ENCODE measurements at places on chromosomes 7 and 10. TPM values are rescaled to one million over a fixed set of nuclear protein-coding genes. Genes with fewer than 3 reads are reported as not detected.
A peak's percentile ranks its signal among the peaks of the same experiment; 100 is the strongest.

DNA sequence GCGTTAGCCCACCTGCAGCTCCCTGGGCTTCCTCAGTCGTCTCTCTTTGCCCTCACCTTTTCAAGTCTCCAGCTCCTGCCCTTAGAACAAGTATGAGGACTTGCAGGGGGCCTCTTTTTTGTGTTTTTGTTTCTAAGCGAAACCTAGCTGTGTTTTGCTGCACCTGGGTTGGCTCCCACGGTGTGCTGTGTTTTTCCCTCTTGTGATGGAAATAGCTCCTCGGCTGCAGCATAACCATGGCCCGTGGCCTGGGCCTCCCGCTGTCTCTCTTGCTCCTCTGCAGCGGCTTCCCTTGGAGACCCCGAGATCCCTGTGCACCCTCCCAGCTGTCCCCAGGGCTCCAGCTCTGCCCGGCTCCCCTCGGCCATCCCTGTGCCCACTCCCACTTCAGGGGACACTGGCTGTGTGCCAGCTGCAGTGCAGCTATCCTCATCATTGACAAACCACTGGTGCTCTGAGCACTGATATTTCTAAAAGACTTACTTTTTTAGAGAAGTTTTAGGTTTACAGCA is 75.6 kb upstream of the TCERG1L start:
- no peak overlapping the region for H3K27ac ChIP-seq
- no peak overlapping the region for H3K4me3 ChIP-seq
- H3K27me3 ChIP-seq: no peaks in the 10 kb centered on the region
- no peaks in the 10 kb centered on the region for H3K4me1 ChIP-seq

PILRB gene
- total RNA-seq: 55.2 TPM

DNA sequence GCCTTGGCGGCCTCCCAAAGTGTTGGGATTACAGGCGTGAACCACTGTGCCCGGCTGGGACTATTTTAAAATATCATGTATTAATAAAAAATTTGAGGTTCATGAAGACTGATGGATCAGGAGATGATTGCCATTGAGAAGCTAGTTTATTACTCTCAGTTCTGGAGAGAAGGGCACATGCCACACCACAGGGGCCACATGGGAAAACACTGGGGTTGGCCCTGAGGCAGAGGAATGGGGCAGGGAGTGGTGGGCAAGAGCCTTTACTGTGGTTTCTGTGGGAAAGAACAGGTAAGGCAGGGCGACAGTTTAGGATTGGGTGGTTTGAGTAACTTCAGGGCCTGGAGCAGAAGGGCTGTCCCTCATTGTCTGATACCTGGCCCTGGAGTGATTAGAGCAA is 6.8 kb upstream of the TBRG4 start:
- peak; percentile 29 for DNase-seq
- no peaks in the 10 kb centered on the region for H3K36me3 ChIP-seq
- H3K27ac ChIP-seq: no peak overlapping the region
- H3K27me3 ChIP-seq: peaks cover 29% of the 10 kb centered on the region
- H3K4me1 ChIP-seq: no peaks in the 10 kb centered on the region

- no peak overlapping the region for H3K4me3 ChIP-seq
- peaks cover 7% of the 10 kb centered on the region for H3K36me3 ChIP-seq
- H3K27ac ChIP-seq: no peak overlapping the region
- H3K4me1 ChIP-seq: no peaks in the 10 kb centered on the region
- H3K27me3 ChIP-seq: no peaks in the 10 kb centered on the region
Observed at GRCh38 chr7:22200238-22200637, 156.7 kb downstream of the RAPGEF5 start.

NEUROG3 gene
- total RNA-seq: not detected
